Nephron progenitor cell (in vitro differentiated cells): ENCODE measurements at places on chromosomes 1 and 21.
A peak's percentile ranks its signal among the peaks of the same experiment; 100 is the strongest.

- no peak for DNase-seq
Observed at GRCh38 chr1:115330480-115331013, 7.5 kb downstream of the NGF start.

- no peak for DNase-seq
Observed at GRCh38 chr1:150760013-150760412, 5.6 kb downstream of the CTSS start.

- DNase-seq: no peak
Observed at GRCh38 chr21:44812640-44813039, 5.2 kb downstream of the SUMO3 start.

DNA sequence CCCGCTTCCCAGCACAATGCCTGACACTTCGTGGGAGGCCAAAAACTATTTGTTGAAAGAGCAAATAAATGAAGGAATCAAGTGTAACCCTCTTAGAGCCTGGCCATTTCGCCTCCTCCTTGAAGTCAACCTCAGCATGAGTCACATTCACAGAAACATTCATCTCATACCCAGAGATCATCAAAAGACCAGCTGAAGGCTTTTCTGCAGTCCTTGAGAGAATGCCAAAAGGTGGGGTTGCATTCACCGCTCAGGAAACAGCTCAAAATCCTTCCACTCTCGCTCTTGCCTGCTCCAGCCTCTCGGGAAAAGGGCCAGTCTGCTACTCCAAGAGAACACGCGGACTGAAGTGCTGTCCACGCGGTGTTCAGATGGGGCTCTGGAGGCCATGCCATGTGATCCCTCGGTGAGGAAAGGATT lies 90.0 kb downstream of the VWA5B1 start:
- DNase-seq: no peak

DNA sequence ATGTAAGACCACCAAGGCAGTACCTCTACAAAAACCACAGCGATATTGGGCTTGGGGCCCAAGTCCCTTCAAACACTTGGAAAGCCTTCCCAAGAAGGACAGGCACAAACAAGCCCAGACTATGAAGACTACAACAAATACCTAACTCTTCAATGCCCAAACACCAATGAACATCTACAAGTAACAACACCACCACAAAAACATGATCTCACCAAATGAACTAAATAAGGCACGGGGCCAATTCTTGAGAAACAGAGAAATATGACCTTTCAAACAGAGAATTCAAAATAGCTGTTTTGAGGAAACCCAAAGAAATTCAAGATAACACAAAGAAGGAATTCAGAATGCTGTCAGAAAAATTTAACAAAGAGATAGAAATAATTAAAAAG lies 86.8 kb downstream of the COL24A1 start:
- DNase-seq: no peak

GRCh38 chr1:182600745-182601415 lies 3.3 kb downstream of the RGS16 start:
- DNase-seq: no peak

GRCh38 chr1:179012038-179012437 lies 13.7 kb upstream of the FAM20B start:
- no peak for DNase-seq

- DNase-seq: no peak
Observed at GRCh38 chr1:11525151-11525505, 46.2 kb downstream of the DISP3 start.

- no peak for DNase-seq
Observed at GRCh38 chr1:11680270-11681070, 478 bp downstream of the MAD2L2 start.

- no peak for DNase-seq
Observed at GRCh38 chr1:205355075-205355453, 1.7 kb downstream of the KLHDC8A start.

GRCh38 chr1:2112280-2112701 lies 62.1 kb downstream of the PRKCZ start:
- no peak for DNase-seq

GRCh38 chr1:226063977-226064815 lies 1.7 kb downstream of the H3-3A start:
- no peak for DNase-seq

DNA sequence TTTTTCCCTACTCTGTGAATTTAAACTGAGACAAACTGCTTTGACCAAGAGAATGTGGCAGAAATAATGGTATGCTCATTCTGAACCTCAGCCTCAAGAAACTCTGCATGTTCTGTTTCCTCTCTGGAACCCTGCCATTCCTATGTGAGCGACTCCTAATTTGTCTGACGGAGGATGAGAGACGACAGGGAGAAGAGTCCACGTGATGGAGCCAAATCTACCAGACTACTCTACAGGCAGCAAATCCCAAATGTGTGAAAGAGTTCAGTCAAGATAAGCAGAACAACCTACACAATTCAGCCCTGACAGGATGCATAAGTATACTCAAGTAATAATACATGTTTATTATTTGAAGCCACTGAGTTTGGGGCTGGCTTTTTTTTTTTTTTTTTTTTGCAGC lies 153.5 kb downstream of the DPYD start:
- DNase-seq: no peak

- DNase-seq: no peak
Observed at GRCh38 chr1:7634546-7635240, 136.4 kb upstream of the VAMP3 start.

GRCh38 chr1:18854331-18855025 lies 5.0 kb downstream of the TAS1R2 start:
- DNase-seq: no peak

DNA sequence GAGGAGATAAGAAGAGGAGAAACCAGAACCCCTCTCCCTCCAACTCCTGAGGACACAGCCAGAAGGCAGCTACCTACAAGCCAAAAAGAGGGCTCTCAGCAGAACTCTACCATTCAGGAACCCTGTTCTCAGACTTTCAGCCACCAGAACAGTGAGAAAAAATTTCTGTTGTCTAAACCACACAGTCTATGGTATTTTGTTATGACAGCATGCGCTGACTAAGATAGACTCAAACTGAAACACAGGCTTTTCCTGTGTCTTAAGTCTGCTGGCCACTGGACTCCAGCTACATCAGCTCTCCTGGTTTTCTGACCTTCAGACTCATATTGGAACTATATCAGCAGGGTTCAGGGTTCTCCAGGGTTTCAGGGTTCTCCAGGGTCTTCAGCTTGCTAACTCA lies 126.5 kb upstream of the TNFSF4 start:
- DNase-seq: no peak

GRCh38 chr1:205279986-205280385 lies 41.6 kb downstream of the NUAK2 start:
- DNase-seq: no peak

DNA sequence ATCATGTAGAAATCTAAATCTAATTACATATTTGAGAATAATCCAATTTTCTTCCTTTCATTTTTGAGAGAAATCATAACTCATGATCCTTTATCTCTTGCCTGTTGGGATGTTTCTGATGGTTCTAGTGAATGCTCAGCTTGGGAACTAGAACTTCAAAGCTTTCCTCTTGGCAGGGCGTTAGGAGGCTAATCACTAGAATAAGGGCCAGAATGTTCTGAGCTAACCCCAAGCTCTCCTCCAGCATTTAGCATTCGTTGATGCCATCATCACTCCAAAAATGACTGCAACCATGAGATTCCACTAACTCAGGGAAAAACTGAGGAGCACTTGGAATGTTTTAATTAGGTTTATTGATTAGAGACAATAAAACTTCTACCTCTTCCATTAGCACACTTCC lies 93.9 kb upstream of the DPT start:
- DNase-seq: no peak

GRCh38 chr1:36529769-36530260 lies 47.1 kb upstream of the CSF3R start:
- DNase-seq: no peak

- DNase-seq: no peak
Observed at GRCh38 chr21:45737485-45738166, 94.1 kb downstream of the PCBP3 start.

GRCh38 chr1:26597629-26598039 lies 68.1 kb downstream of the RPS6KA1 start:
- DNase-seq: no peak

DNA sequence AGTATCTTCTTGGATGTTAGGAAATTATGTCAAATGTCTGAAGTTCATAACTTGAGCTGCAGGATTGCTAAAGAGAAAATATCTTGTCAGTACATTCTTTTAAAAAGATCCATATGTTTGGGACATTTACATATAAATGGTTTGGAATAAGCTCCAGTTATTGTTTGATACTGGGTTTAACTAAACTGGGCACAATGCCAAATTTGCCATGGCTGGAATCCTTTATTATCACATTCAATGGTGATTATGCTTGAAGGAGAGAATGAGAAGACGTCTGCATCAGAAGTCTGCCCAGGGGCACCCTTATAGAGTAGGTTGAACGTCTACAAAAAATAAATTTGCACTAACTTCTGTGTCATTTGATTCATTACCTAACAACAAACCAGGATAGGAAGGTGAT lies 652.5 kb downstream of the AMY1C start:
- DNase-seq: no peak

GRCh38 chr1:105686874-105687690 lies 1369.4 kb upstream of the PRMT6 start:
- no peak for DNase-seq

- DNase-seq: no peak
Observed at GRCh38 chr21:25967181-25967900, 203.2 kb downstream of the APP start.

DNA sequence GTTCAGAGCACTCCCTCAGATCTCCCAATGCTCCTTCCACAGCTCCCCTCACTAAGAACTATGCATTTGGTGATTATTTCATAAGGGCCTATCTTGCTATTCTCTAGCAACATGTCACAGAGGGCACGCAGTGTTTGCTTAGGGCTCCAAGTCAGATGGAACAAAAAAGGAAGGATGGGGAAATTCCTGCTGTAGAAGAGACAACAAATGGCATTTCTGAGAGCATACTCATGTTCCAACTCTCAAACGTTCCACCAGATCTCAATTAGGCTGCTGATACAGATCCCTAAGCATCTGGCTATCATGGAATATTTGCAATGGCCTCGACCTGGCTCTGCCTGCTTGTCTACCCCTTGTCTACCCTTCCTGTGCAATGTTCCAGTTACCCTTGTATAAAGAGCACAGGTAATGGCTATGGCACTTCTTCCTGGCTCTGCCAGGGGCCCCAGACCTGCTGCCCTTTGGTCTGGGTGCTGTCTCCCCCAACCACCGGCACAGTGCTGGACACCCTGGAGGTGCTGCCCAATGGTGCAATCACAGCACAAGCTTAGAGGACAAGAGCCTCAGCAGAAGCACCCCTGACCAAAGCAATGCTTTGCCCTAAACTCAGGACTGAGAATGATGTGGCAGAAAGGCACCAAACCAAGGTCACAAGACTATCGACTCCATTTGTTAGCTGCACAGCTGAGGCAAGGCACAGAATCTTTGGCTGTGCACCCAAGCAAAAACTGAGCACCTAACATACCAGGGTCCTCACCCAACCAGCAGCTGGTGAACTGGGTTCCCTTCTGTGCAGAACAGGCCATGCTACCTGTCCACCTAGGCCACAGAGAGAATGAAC lies 3.6 kb downstream of the PARP1 start:
- no peak for DNase-seq

DNA sequence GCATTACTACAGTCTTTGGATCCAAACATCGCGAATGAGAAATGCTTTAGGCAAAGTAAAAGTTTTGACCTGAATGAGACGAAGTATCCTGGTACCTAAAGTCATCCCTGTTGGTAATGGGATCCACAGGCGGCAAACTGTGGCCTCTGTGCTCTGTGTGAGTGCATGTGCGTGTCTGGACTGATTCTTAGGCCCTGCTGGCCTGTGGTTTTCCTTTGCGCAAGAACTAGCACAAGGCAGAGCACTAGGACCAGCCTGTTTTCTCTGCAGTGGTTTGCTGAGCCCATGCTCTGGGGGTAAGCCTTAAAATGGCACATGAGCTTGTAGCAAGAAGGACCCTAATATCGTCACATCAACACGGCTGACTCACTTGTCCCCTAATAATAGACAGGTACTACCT lies 251.2 kb downstream of the DSCAM start:
- DNase-seq: no peak

- DNase-seq: no peak
Observed at GRCh38 chr21:41851090-41851790, 27.9 kb downstream of the PRDM15 start.

DNA sequence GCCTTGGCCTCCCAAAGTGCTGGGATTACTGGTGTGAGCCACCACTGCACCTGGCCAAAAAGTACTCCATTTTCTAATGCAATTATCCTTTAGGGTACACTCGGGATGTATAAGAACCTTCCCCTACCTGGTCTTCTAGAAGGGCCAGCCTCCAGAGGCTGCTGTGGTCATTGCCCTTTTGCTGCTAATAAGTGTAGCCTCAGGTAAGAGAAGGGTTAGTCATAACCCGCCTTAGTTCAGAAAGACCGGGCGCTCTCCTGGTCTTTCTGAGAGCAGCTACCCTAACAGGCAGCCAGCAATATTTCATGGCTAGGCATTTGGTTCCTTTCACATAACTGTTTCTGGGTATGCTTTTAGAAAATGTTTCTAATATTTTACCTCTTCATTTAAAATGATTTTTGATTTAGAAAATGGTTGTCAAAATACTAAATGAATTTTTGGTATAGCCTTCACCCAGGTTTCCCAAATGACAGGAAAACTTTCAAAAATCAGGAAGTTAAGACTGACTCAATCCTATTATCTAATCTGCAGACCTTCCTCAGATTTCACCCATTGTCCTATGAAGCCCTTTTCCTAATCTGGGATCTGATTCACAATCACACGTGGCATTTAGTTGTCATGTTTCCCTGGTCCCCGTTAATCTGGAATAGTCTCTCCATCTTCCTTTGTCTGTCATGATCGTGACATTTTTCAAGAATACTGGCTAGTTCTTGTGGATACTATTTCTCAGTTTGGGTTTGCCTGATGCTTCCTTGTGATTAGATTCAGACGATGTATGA lies 479.0 kb downstream of the SIPA1L2 start:
- DNase-seq: no peak

- no peak for DNase-seq
Observed at GRCh38 chr1:39690794-39691382, 345 bp downstream of the HPCAL4 start.

- DNase-seq: no peak
Observed at GRCh38 chr1:55724551-55725325, 509.6 kb upstream of the USP24 start.

DNA sequence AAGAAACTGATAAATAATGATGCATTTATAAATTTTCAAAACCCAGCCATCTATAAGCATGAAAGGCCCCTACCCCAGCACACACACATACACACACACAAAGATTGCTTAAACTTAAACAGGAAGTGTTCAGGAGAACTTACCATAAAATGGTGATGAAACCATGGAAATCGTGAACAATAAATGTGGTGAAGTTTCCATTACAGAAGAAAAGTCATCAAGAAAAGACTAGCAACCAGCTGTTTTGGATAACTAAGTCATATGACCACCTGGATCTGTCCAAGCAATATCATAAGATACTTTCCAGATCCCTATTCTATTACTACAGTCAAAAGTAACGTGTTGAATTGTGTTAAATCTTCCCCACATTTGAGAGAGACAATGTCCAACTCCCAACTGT lies 24.1 kb downstream of the RGS5 start:
- no peak for DNase-seq

- DNase-seq: no peak
Observed at GRCh38 chr1:8021676-8022266, 4.3 kb downstream of the ERRFI1 start.

GRCh38 chr1:93702111-93702827 lies 20.6 kb upstream of the BCAR3 start:
- peak; percentile 66 for DNase-seq
